Germinal center (tissue), 1 donor: ENCODE measurements at places on chromosomes 2 and 18.
A peak's percentile ranks its signal among the peaks of the same experiment; 100 is the strongest.

- no peak for DNase-seq
These were observed 4.3 kb upstream of the GPR45 start for GRCh38 chr2:105237045-105237765.

DNA sequence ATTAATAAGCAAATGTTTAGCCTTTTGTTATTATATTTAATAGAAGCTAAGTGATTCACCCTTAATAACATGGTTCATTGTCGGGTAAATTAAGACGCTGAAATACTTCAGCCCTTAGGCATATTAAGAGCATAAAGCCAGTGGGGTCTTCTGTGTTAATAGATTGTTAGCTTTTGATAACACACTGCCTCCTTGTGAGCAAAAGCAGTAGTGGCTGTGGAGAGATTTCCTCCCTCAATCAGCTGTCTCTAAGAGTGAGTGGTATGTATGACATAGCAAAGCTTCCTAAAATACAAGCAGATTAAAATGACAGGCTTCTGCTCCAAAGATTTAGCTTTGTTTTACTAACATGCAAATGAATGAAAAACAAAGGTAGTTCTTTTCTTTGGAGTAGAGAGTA is 143.7 kb upstream of the SYT4 start:
- no peak for DNase-seq

- DNase-seq: no peak
These were observed 524 bp upstream of the SERTAD2 start for GRCh38 chr2:64654063-64654811.

GRCh38 chr2:74334931-74335333 is 8.3 kb downstream of the SLC4A5 start:
- peak; percentile 53 for DNase-seq

DNA sequence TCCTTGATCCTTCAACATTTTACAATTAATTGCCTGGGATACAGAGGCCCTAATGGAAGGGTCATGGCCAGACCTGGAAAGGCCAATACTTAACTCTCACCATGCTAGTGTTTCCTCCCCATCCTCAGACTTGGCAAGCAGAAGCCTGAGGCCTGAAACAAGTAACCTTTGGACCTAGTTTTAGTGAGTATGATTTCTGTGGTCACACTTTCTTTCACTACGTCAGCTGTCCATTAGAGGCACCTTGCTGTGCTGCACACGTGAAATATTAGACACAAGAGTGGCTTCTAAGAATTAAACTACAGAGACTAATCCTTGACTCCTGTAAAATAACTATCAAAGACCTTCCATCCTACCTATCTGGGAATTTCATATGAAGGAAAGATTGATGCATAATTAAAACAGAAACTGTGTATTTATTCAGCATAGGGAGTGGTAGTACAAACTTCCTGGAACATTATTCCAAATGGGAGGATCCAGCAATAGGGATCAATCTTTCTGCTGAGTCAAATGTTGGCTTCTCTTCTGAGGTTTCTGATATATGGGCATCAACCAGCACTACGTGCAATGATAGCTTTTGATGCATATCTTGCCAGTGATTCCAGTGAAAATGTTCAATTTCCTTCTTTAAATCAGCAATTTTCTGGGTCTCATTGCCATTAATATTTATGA is 249.7 kb downstream of the IKZF2 start:
- DNase-seq: no peak

DNA sequence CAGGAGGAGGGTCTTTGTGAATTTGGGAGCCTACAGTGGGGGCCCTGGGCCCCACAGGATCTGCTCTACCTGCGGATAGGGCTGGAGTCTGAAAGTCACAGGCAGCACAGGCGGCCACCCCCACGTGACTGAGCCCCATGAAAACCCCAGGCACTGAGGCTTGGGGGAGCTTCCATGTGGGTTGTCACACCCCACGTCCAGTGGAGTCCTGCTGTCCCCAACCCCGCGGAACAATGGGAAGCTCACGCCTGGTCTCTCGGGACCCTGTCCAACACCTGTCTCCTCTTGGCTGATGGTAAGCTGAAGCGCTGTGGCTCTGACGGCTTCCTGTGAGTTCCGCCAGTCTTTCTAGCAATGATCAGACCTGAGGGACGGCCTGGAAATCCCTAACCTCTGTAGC is 85.8 kb downstream of the PTGR3 start:
- no peak for DNase-seq

DNA sequence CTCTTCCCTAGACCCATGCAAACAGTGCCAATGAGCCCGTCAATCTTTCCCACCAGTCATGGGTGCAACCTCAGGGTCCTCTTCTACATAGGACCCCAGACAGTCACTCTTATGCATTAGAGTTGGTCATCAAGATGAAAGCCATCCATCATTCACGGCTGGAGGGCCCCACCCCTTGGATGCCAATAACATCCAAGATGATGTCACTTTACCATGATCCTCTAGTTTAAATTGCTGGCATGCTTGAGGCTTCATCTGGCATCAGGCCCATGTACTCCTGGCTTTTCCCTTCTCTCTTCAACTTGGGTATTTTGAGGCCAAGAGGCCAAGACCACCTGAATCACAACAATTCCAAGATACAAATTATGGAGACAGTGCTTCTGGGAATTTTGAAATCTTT is 91.1 kb upstream of the MAPK4 start:
- no peak for DNase-seq

DNA sequence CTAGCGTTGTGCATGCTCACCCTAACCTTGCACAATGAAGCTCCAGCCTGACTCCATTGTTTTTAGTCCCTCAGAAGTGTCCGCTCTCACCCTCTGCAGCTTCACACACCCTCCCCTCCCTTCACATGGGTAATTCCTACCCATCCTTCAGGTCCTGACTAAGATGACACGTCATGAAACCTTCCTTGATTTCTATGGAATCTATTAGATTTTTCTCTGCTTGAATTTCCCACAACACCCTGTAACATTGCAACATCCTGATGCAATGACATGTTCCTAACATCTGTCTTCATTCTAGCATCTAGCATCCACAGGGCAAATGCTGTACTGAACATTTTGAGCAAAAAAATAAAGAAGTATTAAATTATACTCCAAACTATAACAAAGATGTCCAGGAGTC is 77.0 kb upstream of the PID1 start:
- DNase-seq: no peak

GRCh38 chr18:27712066-27712465 is 464.9 kb downstream of the CDH2 start:
- DNase-seq: no peak

GRCh38 chr2:101064868-101065549 is 62.9 kb downstream of the RPL31 start:
- DNase-seq: no peak

GRCh38 chr2:65566617-65567016 is 134.2 kb upstream of the SPRED2 start:
- no peak for DNase-seq

- no peak for DNase-seq
These were observed 183.0 kb downstream of the AFF3 start for GRCh38 chr2:99959261-99960014.

GRCh38 chr2:132902626-132903025 is 232.6 kb upstream of the LYPD1 start:
- no peak for DNase-seq

DNA sequence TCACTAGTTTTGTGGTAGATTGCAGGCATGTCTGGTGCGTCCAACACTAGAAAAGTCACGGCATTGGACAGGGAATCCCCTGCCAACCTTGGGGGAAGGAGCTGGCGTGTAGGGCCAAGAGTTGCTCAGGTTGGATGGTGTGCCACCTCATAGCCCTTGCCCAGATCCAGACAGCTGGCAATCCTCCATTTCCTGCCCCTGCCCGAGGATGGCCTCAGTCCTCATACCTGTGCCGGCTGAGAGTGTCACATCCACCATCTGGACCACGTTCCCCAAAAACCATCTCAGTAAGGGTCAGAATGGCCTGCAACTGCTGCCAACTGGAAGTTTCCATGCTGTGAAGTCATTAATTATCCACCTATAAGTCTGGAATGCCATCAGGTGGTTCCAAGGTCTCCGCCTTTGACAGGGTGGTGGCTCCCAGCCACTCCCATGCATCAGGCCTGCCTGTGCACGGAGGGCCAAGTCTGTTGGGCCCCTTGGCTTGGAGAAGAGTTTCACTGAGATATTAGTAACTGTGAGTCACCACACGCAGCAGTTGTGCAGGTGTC is 55.0 kb downstream of the IMPA2 start:
- DNase-seq: no peak

- no peak for DNase-seq
These were observed 307.3 kb downstream of the ZNF521 start for GRCh38 chr18:25044694-25045093.

GRCh38 chr2:177192788-177193187 is 19.8 kb upstream of the HNRNPA3 start:
- DNase-seq: no peak

DNA sequence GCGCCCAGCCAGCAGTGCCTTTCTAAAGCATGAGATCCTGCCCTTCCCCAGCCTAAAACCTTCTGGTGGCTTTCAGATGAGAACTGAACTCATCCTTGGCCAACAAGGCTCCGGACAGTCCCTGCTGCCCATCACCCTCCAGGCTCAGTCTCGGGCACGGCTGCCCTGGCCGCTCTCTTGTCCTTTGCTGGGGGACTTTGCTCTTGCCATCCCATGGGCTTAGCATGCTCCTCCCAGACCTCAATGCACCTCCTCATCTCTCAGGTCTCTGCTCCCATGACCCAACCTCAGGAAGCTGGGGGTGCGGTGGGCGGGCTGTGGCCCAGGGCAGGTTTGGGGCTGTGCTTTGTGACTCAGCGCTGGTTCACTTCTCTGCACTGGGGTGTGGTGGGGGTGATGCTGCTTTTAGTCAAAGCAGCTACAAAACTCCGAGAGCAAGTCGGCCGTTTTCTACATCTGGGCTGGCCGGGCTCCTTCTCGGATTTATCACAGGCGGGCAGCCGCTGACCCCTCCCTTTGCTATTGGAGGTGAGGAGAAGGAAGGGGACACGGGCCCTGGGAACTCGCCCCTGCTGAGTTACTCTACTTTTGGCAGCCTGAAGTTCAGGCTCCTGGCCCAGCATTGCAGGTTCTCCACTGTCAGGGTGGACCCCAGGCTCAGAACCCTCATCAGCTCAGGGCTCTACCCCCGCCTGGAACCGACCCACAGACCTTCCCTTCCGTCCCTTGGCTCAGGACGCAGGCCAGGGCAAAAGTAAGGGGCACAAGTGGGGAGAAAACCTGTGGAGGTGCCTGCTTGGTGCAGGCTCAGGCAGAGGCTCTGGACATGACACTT is 90.6 kb upstream of the TAF1B start:
- no peak for DNase-seq

- DNase-seq: no peak
These were observed 60.1 kb upstream of the ROCK2 start for GRCh38 chr2:11404376-11405073.

DNA sequence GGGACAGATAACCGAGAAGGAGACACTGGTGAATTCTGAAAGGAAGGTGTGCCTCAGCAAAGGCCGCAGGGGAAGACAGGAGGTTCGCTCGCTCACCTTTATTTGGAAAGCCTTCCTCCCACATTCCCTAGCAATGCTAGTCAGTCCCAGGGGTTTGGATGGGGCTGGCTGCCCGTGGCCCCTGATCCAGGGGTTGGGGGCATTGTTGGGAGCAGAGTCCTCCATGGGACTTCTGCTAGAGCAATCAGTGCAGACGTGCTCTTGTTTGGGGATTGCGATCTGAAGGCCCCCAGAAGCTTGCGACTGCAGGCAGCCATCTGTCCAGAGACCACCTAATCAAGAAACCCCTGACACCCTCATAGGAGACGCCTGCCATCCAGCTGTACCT is 6.0 kb upstream of the CYP27C1 start:
- no peak for DNase-seq

DNA sequence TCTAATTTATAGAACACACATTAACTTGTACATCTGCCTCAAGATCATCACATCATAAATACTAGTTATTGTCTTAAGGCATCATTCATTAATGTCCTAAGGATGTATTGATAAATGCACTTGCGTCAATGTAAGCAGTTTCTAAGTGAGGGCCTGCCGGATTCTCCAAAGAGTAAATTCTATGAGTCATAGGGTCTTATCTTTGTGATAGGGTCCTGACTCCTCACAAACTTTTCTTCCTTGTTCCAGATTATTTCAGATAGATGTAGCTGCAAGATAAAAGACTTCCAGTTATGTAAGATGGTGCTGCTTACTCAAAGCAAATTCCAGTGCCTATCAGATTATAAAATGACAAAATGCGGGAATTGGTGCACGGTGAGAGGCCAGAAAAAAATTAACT is 315.0 kb upstream of the SLC39A10 start:
- DNase-seq: no peak

GRCh38 chr18:2395427-2396161 is 175.7 kb downstream of the METTL4 start:
- no peak for DNase-seq

GRCh38 chr18:59479776-59480175 is 120.7 kb upstream of the LMAN1 start:
- DNase-seq: no peak
